ENCODE measurements at places on chromosomes 7 and 10.

DNA sequence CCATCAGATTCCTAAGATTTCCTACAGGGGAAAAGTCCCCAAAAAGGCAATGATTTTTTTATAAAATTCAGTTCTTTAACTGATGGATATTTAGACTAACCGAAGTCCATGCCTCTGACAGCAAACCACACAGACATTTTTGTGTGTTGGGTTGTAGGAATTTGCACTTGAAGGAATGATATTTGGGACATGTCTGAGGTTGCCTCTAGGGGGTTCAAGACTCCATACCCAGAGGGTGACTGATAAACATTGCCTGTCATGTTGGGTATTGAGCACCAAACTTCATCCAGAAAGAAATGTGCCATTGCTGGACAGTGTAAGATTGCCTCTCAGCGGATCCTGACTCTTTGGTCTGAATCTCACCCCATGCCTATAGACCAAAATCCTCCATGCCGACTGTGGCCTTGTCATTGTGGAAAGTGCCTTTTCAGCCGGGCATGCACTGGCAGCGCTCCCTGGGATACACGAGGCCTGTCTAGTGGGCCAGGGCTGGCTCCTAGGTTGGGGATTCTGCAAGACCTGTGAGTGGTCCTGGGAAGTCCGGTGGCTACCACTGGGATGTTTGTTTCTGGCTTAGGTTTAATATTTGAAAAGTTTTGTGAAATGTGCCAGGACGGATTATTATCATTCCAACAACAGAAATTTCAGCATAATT lies 252.9 kb downstream of the WDR37 start:
- DNase-seq, result no peak

- DNase-seq, result peak; percentile 54
These were observed 8.3 kb downstream of the TSPAN14 start for GRCh38 chr10:80462299-80462980.

DNA sequence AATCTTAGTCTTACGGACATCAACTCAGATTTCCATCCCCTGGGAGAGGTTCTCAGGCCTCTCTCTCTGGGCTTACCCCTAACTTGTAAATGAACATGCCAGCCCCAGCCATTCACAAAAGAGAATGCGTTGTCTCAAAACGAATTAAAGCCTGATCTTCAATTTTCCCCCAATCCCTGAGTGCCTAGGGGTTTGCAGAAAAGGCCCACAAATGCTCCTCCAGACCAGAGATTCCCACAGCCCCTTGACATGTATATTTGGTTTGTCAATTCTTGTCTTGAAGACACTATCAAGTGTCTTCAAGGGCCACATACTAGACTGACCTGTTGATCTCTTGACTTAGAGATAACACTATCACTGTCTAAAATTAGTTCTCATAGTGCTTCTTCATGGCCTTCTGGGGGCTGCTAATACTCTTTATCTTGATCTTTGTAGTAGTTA lies 11.9 kb upstream of the HOXA13 start:
- DNase-seq, result no peak

DNA sequence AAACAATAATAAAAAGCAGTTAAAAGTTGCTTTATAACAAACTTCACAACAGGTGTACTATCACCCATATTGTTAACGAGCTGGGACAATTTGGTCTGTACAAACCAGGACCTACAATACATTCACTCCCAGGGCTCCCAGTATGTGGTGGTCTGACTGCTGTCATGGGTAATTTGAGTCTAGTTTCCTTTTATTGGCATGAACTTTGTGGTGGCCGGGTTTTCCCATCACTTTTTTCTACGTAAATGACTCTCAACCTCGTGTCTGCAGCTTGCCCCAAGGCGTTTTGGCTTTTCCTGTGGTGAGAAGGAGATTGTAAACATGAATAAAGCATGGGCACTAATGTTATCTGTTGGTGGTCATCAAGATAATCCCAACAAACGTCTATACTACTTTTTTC lies 118.7 kb upstream of the CDK6 start:
- no peak for DNase-seq

GRCh38 chr10:63083904-63084689 lies 49.0 kb upstream of the NRBF2 start:
- peak; percentile 81 for DNase-seq

DNA sequence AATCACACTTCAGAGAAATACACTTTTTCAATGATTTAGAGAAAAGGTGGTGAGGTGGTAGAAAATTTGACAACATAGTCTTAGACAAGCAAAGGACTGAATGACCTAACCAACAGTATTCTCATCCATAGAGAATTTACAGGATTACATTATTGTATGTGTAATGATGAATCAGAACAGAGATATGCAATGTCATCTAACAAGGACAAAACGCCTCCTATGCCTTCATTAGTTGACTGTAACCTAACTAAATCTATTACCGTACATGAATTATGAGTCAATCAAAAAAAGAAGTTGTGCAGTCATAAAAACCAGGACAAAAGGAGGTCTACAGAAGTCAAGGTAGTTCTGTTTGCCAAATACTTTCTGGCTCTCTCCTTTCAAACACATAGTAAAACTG lies 66.5 kb downstream of the RAB11FIP2 start:
- DNase-seq, result no peak

Data from inflammatory macrophage treated with lipopolysaccharide for 4 hours (primary cell).